Cortex of kidney (tissue), 1 donor: ENCODE measurements at places on chromosomes 12 and 14.

GRCh38 chr12:100303831-100304230 lies 36.9 kb downstream of the SCYL2 start:
- no peak for DNase-seq

GRCh38 chr12:50642035-50642451 lies 121.9 kb upstream of the ATF1 start:
- DNase-seq, result no peak

DNA sequence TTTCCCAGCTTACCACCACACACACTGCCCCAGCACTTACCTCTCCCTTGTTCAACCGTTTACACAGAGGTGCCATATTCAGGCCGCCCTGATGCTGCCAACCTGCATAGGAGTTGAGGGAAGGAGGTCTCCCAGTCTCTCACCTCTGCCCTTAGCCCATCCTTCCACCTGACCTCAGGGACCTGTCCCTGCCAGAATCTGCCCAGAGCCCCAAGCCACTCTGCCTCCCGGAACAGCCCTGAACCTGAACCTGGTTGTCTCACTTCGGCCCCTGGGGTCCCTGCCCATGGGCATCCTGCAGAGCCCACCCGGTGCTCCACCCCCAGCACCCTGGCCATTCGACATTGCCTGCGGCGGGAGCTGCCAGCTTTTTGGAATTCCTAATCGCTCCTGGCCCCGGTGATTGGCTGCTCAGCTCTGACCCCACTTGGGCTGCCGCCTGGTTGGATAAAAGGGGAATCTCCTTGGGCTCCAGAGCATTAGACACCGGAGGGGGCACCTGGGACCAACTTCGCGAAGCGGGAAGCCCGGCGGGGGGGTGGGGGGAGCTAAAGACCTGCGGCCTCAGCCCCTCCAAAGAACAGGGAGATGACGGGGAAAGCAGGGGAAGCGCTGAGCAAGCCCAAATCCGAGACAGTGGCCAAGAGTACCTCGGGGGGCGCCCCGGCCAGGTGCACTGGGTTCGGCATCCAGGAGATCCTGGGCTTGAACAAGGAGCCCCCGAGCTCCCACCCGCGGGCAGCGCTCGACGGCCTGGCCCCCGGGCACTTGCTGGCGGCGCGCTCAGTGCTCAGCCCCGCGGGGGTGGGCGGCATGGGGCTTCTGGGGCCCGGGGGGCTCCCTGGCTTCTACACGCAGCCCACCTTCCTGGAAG lies at the start of gene VSX2:
Gene VSX2, plus strand, starts transcription at position 476 of the 874 bp plus-strand sequence. Its CDS starts 113 bp downstream, at position 589.
- DNase-seq, result no peak

DNA sequence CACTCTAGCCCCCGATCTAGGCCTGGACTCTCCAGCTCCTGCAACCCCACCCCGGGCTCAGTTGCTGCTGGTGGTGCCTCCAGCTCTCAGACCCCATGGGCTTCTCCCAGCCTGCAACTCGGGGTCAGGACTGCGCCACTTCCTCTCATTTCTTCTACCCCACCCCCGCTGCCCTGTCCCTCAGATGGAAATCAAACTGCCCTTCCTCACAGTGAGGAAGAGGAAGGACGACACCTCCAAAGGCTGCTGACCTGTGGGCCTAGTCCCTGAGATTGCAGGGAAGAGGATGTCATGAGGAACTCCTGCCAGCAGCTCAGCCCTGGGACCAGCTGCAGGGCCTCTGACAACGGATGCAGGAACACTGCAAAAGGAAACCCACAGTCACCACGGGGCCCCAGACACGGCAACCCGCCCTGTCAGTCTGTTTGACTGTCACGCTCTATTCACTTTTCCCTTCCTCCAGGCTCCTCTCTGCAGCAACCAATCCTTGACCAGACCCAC lies 29.3 kb upstream of the PNMA1 start:
- DNase-seq, result no peak

GRCh38 chr12:93203361-93203760 lies 174.4 kb upstream of the NUDT4 start:
- DNase-seq, result no peak
